GM20000 (cell line): ENCODE measurements at places on chromosomes 7 and 10.

DNA sequence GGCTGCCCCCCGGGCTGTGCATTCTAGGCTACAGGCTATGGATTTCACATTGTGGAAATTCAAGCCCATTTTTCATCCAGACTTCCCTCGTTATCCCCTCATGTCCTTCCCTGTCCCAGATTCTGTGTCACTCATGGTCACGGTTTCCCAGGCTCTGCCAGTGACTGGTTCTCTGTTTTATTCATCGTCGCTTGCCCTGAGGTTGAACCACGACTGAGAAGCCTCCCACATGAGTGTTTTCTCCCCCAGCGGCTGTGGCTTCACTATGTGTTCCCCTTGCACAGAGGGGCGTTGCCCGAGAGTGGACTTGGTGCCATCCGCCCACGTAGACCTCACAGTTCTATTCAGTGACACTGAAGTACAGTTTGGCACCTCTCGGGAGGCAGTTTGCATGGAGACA lies 14.0 kb downstream of the NOM1 start:
- DNase-seq = no peak

- DNase-seq = no peak
Observed at GRCh38 chr7:28605427-28606085, 193.2 kb downstream of the CREB5 start.

DNA sequence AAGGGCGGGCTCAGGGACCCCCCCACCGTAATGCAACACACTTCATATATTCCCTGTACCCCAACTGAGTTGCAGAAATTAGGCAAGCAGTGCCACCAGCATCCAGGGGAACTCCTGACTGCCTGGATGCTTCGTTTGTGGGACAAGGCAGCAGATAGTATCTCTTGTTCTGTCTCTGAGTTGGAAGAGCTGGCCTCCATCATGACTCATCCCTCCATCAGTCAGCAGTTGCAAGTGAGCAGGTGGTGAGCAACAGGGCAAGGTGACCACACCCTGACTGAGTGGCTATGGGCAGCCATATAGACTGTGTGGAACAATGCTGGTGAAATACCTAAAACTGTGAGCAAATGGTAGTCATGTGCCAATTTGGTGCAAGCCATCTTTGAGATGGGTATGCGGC lies 22.8 kb upstream of the ADAMTS14 start:
- DNase-seq = no peak

DNA sequence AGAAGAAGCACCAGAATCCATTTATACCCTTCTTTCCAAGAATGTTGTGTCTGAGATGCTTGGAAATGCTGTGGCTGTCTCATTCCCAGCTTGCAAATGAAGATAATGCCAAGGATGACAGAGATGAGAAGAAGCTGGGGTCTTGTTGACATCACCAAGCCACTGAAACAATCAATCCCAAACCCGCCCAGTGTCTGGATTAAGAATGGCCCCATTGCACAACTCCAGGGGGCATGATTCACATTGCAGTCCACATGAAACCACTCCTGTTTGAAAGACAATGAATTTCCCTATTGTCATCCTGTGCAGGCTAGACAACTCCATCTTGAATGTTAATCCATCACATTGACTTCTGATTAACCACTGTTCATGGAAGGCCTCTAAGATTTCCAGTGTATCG lies 28.6 kb downstream of the SORBS1 start:
- no peak for DNase-seq

GRCh38 chr7:70474639-70475234 lies 657.2 kb upstream of the GALNT17 start:
- DNase-seq = no peak

GRCh38 chr7:99456288-99456687 lies 9.7 kb downstream of the ATP5MF start:
- no peak for DNase-seq

DNA sequence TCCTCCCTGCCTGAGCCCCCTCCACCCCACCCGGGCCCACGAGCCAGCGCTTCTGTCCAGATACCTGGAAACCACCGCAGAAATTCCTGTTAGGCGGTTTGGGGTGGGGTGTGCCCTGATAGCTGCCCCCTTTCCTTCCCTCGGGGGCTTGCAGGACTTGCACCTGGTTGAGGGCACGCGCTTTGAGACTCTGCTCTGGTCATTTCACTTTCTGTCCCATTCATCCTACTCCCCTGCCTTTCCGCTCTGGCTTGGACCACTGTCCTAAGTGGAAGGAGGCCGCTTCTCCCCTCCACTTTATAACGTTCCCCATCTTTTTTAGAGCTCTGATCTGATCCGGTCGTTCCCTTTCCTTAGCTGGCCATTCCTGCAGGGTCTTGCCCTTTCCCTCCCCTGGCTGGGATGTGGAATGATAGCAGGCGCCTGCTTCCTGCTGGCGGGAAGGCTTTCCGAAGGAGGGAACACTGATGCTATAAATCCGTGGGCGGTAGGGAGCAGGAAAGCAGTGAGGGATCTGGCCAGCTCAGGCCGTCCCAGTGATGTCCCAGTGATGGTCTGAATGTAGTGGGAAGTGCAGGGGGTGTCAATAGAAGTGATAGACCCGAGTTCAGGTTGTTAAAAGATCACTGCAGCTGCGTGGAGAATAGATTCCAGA lies 852 bp upstream of the PRKAR1B start:
- no peak for DNase-seq

GRCh38 chr7:45252248-45252647 lies 94.7 kb downstream of the RAMP3 start:
- no peak for DNase-seq

GRCh38 chr10:96271016-96271815 lies at the start of gene BLNK:
TSS of gene BLNK (minus strand) at chr10:96271569. CDS start at chr10:96271398, 171 bp downstream.
- DNase-seq = peak; percentile 76

DNA sequence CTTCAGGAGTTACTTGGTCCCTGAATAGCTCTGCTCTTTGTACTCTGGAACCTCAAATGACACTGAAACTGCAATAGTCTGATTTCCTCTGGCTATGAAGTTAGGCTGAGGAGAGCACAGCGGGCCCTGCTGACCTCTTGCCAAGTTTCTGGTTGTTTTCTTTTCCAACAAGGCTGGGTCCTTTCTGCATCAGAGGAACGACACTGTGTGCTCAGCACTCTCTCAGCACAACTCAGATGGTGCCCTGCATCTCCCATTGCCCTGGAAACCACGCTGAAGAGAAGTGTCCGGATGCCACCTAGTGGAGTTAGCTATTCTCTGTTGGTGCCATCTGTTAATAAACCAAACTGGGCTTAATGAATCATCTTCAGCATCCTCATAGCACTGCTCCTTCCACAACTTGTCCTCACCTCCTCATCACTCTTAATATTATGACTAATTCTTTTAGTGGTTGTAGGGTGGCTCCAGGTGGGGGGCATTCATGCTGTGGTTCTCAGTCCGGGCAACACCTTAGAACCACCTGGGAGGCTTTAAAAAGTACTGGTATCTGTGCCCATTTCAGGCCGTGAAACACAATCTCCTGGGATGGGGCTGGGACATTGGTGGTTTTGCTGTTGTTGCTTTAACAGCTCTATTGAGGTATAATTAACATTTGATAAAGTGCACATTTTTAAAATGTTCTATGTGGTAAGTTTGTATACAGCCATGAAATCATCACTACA lies 8.2 kb upstream of the EFCAB10 start:
- DNase-seq = peak; percentile 76

- DNase-seq = no peak
Observed at GRCh38 chr7:12884856-12885440, 197.5 kb downstream of the ARL4A start.

DNA sequence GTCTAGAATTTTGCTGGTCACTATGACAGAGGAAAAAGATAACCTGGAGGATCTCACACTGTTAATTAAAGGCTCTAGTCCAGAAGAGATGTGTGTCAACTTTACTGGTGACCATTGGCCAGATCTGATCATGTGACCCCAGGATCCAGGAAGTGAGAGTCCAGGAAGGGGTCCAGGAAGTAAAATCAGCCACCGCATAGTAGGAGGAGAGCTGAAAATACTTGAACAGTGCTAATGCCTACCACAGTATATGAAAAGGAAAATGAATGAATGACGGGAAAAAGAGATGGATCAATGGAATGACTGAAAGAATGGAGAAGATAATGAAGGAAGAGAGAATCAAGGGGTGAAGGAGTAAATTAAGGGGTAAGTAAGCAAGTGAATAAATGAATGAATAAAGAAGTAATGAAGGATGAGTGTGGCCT lies 415.3 kb downstream of the RPS24 start:
- no peak for DNase-seq
